ENCODE measurements at places on chromosomes 12 and 14.

- DNase-seq = no peak
Measured at GRCh38 chr14:54148251-54148650, 191.6 kb upstream of the BMP4 start.

GRCh38 chr12:6478416-6478815 lies 7.9 kb upstream of the VAMP1 start:
- no peak for DNase-seq

GRCh38 chr12:126030573-126030972 lies 965.3 kb downstream of the AACS start:
- no peak for DNase-seq

- no peak for DNase-seq
Measured at GRCh38 chr14:23432102-23432925, 3.1 kb downstream of the MYH7 start.

- DNase-seq = no peak
Measured at GRCh38 chr12:31954925-31955858, 4.0 kb upstream of the RESF1 start.

GRCh38 chr12:15474766-15475165 lies 152.5 kb downstream of the PTPRO start:
- no peak for DNase-seq

- no peak for DNase-seq
Measured at GRCh38 chr14:94041551-94042346, 15.6 kb downstream of the OTUB2 start.

DNA sequence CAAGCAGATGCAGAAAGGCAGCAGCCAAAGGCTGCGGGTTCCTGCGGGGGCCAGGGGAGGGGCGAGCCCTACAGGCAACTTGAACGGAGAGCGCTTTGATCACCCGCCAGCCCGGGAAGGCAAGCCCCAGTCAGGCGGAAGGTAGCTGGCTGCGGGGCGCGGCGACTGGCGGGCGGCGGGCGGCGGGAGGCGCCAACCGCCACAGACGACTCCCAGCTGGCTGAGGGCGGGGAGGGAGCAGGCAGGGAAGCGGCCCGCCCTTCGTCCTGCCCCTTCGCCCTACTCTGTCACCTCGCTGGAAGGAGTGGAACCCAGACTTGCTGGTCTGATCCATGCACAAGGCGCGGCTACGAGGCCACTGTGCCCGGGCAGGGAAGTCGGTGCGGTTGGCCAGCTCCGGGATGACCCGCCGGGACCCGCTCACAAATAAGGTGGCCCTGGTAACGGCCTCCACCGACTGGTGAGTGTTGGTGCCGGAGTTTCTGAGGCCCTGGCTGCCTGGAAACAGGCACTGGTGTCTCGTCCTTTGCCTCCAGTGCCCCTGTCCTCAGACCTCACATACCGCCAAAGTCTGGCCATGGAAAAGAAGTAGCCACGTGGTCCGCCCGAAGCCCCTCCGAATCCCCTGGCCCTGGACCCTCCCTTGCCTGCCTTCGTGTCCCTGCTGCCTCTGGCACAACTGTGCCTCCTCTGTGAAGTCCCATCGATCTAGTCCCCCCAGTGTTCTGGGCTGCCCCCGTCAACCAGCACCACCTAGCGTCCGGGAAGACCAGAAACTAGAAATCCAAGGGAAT lies 15.4 kb upstream of the CARMIL3 start:
- peak; percentile 81 for DNase-seq

- DNase-seq = no peak
Measured at GRCh38 chr14:24093207-24093900, 757 bp upstream of the PCK2 start.

- DNase-seq = no peak
Measured at GRCh38 chr14:96267336-96267735, 11.3 kb downstream of the BDKRB1 start.

GRCh38 chr14:80781972-80782367 lies 159.6 kb downstream of the CEP128 start:
- DNase-seq = no peak
